Natural killer cell (primary cell): ENCODE measurements at places on chromosomes 3 and 15. TPM values are rescaled to one million over a fixed set of nuclear protein-coding genes. Genes with fewer than 3 reads are reported as not detected.

The ZPLD1 gene
- not detected for total RNA-seq

The NUP210 gene
- 179 TPM for total RNA-seq

The GOLGA8R gene
- 40.0 TPM for total RNA-seq

The ETFA gene
- 79.8 TPM for total RNA-seq

The SERP1 gene
- total RNA-seq = 91.1 TPM

The GOLGA8A gene
- 265 TPM for total RNA-seq

DNA sequence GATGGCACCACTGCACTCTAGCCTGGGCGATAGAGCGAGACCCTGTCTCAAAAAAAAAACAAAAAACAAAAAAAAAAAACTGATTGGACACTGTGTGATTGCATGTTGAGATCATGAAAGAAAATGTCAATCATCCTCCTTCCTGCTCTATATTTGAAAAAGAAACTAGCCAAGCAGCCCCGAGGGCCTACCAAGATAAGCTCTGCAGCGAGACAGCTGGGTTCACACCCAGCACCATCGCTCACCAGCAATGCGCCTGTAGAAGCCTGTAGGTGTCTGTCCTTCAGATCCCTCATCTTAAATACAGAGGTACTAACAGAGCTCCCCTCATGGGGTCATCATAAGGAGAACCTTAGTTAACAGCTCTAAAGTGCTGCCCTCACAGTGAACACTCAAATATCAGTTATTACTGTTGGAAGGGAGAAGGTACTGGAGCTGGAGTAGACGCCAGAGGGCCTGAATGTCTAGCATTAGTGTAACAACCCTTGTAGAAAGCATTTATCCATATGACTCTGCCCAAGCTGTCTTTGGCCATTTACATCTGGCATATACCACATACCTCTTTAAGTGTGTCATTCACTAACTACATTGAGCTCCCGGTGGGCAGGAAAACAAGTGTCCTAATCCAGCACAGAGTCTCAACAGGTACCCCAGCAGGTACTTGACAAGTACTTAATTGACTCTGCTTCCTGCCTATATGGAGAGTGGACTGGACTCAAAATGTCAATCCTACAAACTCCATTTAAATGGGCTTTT, 22.9 kb downstream of the MYLK start:
- DNase-seq = no peak

- no peak for DNase-seq
These were observed 278.7 kb upstream of the MANF start for GRCh38 chr3:51106242-51106876.

DNA sequence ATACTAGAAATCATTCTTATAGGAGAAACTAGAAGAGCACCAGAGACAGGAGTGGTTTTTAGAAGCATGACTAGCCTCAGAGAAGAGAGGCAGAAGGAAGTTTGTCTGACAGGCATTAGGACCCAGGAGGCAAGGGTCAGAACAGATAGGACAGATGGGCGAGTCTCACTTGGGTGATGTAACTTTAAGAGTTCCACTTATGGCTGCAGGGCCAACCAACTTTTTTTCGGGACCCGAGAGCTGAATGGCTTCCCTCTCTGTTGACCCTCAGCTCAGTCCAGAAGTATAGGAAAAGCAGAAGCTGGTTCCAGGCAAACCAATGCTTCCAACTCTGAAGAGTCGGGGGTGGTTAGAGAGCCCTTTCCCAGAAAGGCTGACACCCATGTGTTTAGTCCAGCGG, 136.6 kb upstream of the SETMAR start:
- no peak for DNase-seq

DNA sequence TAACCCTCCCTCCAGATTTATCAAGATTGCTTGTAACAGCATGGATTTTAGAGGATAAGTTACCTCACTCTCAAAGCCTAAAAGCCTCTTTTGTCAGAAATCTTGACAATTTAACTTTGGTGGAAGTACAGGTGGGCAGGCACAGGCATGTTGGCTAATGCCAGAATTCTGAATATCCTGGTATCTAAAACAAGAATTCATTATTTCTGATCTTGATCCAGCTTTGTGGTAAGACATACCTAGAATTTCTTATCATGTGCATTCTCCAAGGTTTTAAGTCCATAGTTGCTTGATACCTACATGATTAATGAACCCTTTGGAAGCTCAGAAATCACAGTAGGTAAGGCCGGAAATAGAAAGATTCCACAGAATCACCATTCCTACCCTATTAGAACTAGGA, 109.9 kb upstream of the TTC14 start:
- DNase-seq = no peak

GRCh38 chr15:101534376-101534970, 45.0 kb upstream of the PCSK6 start:
- no peak for DNase-seq

DNA sequence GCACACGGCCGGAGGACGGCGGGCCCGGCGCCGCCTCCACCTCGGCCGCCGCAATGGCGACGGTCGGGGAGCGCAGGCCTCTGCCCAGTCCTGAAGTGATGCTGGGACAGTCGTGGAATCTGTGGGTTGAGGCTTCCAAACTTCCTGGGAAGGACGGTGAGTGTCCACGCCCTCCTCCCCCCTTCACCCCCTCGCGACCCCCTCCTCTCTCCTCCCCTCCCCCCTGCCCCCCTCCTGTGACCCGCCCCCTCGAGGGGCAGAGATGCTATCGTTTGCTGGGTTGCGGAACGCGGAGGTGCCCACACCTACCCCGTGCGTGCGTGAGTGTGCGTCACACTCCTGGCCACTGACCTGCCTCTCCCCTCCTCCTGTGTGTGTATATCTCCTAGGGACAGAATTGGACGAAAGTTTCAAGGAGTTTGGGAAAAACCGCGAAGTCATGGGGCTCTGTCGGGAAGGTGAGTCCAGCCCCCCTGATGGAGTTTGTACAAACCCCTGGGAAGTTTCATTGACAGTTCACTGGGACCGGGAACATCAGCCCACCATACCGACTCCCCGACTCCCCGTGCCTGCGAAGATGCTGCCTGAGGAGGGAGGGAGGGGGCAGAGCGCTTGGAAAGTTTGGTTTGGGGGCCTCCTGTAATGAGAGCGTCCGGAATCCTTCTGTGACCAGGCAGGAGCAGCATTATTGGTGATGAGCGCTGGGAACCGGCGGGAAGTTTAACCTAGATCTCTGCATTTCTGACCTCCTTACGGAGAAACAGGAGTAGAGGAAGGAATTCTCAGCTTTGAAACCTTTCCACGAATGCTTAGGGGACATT, 795 bp upstream of the SCAANT1 start:
- DNase-seq = peak; percentile 72

- DNase-seq = no peak
These were observed 18.8 kb downstream of the ACKR4 start for GRCh38 chr3:132615881-132616280.

- peak; percentile 92 for DNase-seq
These were observed 8.1 kb upstream of the ADAMTS17 start for GRCh38 chr15:100349696-100350433.

GRCh38 chr3:148914936-148915690, 50.0 kb downstream of the CPA3 start:
- DNase-seq = no peak

GRCh38 chr3:42094691-42095391, 3.7 kb downstream of the TRAK1 start:
- no peak for DNase-seq

GRCh38 chr3:13507247-13507569, 27.1 kb downstream of the HDAC11 start:
- no peak for DNase-seq

GRCh38 chr3:50163572-50164455, 8.7 kb downstream of the SEMA3F start:
- no peak for DNase-seq

DNA sequence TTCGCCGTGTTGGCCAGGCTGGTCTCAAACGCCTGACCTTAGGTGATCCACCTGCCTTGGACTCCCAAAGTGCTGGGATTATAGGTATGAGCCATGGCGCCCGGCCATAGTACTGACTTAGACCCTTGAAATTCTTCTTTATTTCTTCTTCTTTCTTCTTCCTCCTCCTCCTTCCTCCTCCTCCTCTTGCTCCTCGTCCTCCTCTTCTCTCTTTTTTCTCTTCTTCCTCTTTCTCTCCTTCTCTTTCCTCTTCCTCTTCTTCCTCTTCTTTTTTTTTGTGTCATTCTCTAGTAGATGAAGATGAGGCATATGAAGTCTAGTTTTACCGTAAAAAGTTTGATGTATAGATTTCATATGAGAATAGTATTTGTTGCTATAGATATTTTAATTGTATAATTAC, 9.3 kb downstream of the RPL15 start:
- no peak for DNase-seq

DNA sequence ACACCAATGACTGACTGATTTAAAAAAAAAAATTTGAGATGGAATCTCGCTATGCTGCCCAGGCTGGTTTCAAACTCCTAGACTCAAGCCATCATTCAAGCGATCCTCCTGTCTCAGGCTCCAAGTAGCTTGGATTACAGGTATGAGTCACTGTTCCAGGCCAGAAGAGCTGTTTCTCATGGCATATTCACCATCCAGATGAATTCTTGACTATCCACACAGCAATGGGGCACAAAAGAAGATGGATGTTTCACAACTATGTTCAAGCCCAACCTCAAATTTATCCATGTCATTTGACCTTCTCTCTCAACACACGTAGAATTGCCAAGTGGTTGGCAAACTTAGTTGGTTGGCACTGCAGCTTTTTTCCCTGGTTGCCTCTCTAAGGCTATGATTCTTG, 40.6 kb downstream of the PRICKLE2 start:
- no peak for DNase-seq
